ENCODE measurements at places on chromosomes 2 and 18.
A peak's percentile ranks its signal among the peaks of the same experiment; 100 is the strongest.

DNA sequence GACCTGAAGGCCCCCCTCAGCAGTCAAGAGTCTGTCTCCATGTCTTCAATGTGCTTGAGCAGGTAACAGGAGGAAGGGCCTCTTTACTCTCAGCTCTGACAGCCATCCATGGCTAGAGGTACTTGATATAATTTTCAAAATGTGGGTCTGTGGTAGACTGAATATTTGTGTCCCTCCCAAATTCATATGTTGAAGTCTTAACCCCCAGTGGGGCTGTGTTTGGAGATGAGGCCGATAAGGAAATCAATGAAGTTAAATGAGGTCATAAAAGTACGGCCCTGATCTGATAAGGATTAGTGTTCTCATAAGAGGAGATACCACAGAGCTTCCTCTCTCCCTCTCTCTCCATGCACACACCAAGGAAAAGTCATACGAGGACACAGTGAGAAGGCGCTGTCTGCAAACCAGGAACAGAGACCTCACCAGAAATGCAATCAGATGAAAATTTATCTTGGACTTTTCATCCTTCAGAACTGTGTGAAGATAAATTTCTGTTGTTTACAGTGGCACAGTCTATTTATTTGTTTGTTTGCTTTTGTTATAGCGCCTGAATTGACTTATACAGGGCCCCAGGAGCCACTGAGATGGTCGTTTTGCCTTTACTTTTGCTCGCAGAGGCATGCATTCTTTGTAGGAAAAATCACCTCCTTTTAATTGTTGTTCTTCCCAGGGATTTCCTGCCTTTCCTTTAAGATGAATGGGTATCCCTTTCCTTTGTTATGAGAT, 274.8 kb upstream of the TRIB2 start:
- no peak for DNase-seq

DNA sequence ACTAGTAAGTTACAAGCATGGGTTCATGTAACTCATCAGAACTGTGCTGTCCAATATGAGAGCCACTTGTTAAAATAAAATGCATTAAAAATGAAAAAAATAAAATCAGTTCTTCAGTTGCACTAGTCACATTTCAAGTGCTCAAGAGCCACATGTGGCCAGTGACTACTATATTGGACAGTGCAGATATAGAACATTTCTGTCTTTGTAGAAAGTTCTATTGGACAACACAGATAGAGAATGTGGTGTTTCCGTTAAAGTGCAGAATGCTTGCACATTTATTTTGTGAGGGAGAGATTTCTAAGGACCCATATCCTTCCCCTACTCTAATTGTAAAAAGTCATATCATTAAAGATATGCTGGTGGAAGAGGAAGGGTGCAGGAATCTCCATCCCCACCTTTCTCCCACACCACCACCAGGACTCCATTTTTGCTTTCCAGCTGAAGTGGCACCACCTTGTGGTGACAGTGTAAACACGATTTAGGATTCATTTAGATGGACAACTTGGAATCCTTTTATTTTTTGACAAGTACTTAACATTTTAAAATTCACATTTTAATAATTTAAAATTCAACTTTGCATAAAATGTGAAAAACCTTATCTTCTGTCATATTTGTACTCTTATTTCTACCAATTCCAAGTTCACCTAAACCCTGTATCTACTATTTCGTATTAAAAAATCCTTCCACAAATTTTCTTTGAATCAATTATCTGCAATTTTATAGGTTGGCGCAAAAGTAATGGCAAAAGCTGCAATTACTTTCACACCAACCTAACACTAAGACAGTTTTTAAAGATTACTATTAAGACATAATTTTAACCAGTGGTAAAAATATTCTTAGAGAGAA, 9.4 kb upstream of the CD302 start:
- DNase-seq: peak; percentile 32

GRCh38 chr2:220036431-220036830, 409.0 kb downstream of the SLC4A3 start:
- DNase-seq: no peak

- DNase-seq: no peak
These were observed 85.9 kb downstream of the FANCL start for GRCh38 chr2:58155160-58155778.

- no peak for DNase-seq
These were observed 148.3 kb upstream of the KLHL14 start for GRCh38 chr18:32920796-32921787.

All from head of caudate nucleus (tissue), 42 donors.